ENCODE measurements at places on chromosomes 6 and 20.

GRCh38 chr6:77245026-77245425 lies 218.3 kb downstream of the HTR1B start:
- no peaks in the 10 kb centered on the region for H3K36me3 ChIP-seq
- no peak for DNase-seq
- no peaks in the 10 kb centered on the region for H3K4me1 ChIP-seq
- no peak overlapping the region for H3K27ac ChIP-seq
- H3K27me3 ChIP-seq, result no peaks in the 10 kb centered on the region

- H3K27ac ChIP-seq, result no peak overlapping the region
- H3K4me1 ChIP-seq, result peaks cover 20% of the 10 kb centered on the region
- no peak for DNase-seq
- H3K27me3 ChIP-seq, result no peaks in the 10 kb centered on the region
- H3K36me3 ChIP-seq, result peaks cover 24% of the 10 kb centered on the region
These were observed 10.7 kb downstream of the PEDS1 start for GRCh38 chr20:50142812-50143211.

DNA sequence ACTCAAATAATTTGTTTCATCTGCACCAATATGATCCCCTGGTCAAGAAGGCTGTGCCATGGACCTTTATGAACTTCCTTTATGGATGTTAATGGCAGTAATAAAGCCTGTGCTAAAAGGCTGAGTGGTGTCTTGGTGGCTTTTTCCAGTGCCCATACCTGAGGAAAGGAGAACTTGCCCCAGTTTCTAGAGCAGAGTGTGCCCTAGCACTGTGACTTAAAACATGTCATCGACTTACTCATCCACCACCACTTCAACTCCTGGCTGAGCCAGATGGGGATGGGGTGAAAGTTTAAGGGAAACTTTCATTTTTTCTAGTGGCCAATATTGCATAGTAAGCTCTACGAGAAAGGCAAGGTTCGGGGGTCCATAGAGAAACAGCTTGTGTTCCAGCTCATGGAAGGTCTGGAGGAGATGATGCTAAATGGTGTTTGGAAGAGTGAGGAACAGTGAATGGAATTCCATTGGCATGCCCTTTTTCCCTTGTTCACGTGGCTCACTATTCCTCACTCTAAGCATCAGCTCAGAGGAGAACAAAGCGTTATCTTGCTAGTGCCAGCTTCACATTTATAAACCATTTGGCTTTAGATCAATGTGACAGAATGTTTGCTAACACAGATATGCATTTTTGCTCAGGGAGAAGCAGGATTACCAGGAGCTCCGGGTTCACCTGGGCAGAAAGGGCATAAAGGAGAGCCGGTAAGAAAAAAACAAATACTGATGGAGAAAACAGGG lies 71.2 kb downstream of the COL19A1 start:
- no peak overlapping the region for H3K27ac ChIP-seq
- no peak for DNase-seq
- H3K36me3 ChIP-seq, result no peaks in the 10 kb centered on the region
- no peak overlapping the region for H3K4me3 ChIP-seq
- H3K27me3 ChIP-seq, result no peaks in the 10 kb centered on the region

DNA sequence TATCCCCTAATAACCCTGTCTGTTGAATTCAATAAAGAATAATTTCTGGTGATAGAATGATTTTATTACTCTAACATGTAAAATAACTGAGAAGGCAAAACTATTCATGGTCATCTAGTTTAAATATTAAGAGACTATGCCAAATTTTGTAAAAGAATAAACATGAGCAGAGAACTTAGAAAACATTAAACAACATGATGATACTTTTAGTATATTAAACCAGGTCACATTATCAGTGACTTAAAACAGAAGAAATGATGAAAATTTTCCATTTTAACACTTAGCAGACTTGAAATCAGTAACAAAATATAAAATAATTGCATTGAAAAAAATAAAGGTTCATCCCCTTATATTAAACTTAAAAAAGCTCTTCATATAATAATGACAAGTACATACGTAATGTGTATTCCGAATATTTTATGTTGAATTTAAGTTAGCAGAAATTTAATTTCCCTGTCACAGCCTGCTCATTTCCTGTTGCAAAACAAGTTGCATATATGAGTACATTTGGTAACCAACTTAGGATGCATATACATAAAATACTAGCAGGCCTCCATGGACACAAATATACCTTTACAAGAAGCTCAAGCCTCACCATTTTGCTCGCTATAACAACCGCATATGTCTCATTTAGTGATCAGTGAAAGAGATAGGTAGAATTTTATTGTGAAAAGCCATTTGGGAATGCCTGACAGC lies 40.6 kb downstream of the DTNBP1 start:
- H3K4me3 ChIP-seq, result no peak overlapping the region
- H3K27ac ChIP-seq, result no peak overlapping the region
- H3K36me3 ChIP-seq, result no peaks in the 10 kb centered on the region
- H3K4me1 ChIP-seq, result no peaks in the 10 kb centered on the region
- no peaks in the 10 kb centered on the region for H3K27me3 ChIP-seq
- DNase-seq, result no peak

- no peak overlapping the region for H3K27ac ChIP-seq
- H3K4me1 ChIP-seq, result no peaks in the 10 kb centered on the region
- no peaks in the 10 kb centered on the region for H3K36me3 ChIP-seq
These were observed 90.9 kb upstream of the MC3R start for GRCh38 chr20:56157530-56158203.

- no peaks in the 10 kb centered on the region for H3K27me3 ChIP-seq
- H3K4me3 ChIP-seq, result no peak overlapping the region
- no peaks in the 10 kb centered on the region for H3K36me3 ChIP-seq
- no peak for DNase-seq
- H3K4me1 ChIP-seq, result no peaks in the 10 kb centered on the region
These were observed 234.2 kb upstream of the OPRM1 start for GRCh38 chr6:153804755-153805330.

GRCh38 chr20:50277064-50277415 lies 86.4 kb downstream of the CEBPB start:
- peak overlapping the region; percentile 86 for H3K27ac ChIP-seq
- no peak overlapping the region for H3K4me3 ChIP-seq
- no peak for DNase-seq
- peaks cover 39% of the 10 kb centered on the region for H3K4me1 ChIP-seq

- DNase-seq, result no peak
- no peaks in the 10 kb centered on the region for H3K4me1 ChIP-seq
- no peaks in the 10 kb centered on the region for H3K36me3 ChIP-seq
These were observed 85.3 kb downstream of the TBC1D7 start for GRCh38 chr6:13243033-13243432.

DNA sequence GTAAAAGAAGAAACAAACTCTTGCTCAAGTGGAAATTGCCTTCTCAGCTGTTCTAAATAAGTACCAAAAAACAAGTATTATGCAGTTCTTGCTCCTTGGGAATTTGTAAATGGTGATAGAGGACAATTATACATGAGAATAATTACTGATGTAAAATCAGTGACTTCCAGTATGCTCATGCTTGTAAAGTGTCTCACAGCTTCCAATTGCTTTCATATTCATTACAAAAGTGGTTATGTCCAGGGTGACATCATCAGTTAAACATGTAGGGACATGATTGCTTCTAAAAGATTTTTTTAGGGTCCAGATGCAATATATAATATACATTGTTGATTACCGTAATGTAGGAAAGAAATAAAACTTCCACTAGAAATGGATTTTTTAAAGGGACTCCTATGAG lies 122.8 kb upstream of the B3GAT2 start:
- H3K4me3 ChIP-seq, result no peak overlapping the region
- H3K36me3 ChIP-seq, result no peaks in the 10 kb centered on the region
- no peak for DNase-seq
- H3K27me3 ChIP-seq, result no peaks in the 10 kb centered on the region

GRCh38 chr6:94389218-94389617 lies 969.9 kb upstream of the EPHA7 start:
- no peak overlapping the region for H3K4me3 ChIP-seq
- no peak overlapping the region for H3K27ac ChIP-seq
- no peaks in the 10 kb centered on the region for H3K4me1 ChIP-seq

DNA sequence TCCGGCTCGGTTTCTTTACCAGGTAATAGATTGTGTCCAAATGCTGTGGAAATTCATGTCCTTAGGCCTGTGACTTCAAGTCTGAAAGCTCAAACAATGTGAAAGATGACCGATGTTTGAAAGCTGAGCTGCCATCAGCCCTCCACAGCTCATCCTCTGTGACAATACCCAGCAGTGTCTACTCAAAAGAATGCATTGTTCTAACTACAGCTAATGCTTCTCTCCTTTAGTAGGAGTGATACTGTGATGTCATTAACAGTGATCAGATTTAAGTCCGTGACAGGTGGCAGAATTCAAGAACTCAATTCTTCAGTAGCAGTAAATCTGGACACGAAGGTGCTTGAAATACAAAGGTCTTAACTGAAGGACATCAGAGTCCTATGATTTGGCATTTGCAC lies 97.3 kb downstream of the RCAN2 start:
- H3K4me3 ChIP-seq, result no peak overlapping the region
- no peaks in the 10 kb centered on the region for H3K4me1 ChIP-seq
- H3K27me3 ChIP-seq, result no peaks in the 10 kb centered on the region
- H3K27ac ChIP-seq, result no peak overlapping the region

DNA sequence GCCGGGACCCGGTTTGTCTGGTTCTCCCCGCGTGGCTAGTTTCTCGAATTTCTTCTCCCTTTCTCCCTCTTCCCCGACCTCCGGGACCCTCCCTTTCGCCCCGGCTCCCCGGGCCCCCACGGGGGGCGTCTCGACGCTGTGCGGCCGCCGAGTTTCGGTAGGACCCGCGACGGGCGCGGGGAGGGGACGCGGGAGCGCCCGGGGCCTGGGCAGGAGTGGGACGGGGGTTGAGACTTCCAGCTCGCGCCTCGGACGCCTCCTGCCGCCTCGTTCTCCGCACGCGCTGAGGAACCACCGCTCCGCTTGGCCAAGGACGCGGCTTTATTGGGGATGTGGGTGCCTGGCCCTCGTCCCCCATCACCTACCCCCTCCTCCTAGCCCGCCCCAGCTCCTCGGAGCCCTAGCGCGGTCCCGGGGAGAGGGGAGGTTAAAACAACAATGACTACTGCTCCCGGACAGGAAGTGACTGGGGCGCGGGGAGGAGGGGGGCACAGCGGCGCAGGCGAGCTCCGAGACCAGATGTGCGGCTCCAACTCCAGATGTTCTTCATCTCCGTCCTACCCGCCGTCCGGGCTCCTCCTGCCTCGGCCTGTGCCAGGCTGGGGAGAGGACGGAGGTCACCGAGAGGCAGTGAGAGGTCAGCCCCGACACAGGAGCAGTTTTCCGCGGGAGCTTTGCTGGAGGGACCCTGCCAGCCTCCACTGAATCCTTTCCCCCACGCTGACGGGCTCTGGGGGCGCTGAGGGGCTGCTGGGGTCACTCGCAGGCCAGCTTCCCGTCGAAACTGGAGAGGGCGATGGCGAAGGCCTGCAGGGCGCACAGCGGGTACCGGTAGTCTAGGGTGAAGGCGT lies 917 bp upstream of the TEAD3 start:
- H3K4me1 ChIP-seq, result peaks cover 7% of the 10 kb centered on the region
- peak overlapping the region; percentile 83 for H3K4me3 ChIP-seq

GRCh38 chr6:119436583-119436982 lies 87.0 kb upstream of the MAN1A1 start:
- DNase-seq, result no peak
- no peaks in the 10 kb centered on the region for H3K4me1 ChIP-seq
- H3K27ac ChIP-seq, result no peak overlapping the region
- no peaks in the 10 kb centered on the region for H3K27me3 ChIP-seq

- DNase-seq, result no peak
- no peaks in the 10 kb centered on the region for H3K36me3 ChIP-seq
- H3K4me1 ChIP-seq, result no peaks in the 10 kb centered on the region
- no peak overlapping the region for H3K4me3 ChIP-seq
- no peaks in the 10 kb centered on the region for H3K27me3 ChIP-seq
- no peak overlapping the region for H3K27ac ChIP-seq
These were observed 133.2 kb upstream of the HDGFL1 start for GRCh38 chr6:22436134-22436533.

DNA sequence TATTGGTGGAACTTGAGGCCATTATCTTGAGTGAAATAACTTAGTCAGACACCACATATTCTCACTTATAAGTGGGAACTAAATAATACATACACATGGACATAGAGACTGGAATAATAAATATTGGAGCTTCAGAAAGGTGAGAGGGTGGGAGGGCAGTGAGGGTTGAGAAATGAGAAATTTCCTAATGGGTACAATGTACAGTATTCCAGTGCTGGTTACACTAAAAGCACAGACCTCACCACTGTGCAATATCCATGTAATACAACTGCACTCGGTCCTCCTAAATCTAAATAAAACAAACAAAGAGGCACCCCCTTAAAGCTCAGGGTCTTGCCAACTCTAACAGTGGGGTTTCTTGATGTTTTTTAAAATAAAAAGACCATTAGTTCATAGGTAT lies 53.2 kb downstream of the IGF2R start:
- peaks cover 2% of the 10 kb centered on the region for H3K36me3 ChIP-seq
- H3K27ac ChIP-seq, result no peak overlapping the region

- H3K4me1 ChIP-seq, result no peaks in the 10 kb centered on the region
- H3K4me3 ChIP-seq, result no peak overlapping the region
- no peaks in the 10 kb centered on the region for H3K27me3 ChIP-seq
- no peaks in the 10 kb centered on the region for H3K36me3 ChIP-seq
These were observed 137.7 kb upstream of the HEY2 start for GRCh38 chr6:125611573-125612344.

DNA sequence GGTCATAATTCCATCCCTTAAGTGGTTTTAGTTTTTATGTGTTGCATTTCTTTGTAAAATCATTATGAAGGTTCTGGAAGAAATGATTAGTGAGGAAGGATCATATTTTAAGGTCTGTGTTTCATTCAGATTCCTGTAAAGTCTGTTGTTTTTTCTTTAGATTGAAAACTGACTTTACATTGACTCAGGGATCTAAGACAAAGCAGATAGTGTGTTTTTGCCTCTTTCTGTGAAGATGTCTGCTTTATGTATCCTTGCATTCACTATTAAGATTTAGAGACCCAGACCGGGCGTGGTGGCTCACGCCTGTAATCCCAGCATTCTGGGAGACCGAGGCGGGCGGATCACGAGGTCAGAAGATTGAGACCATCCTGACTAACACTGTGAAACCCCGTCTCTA lies 225.7 kb downstream of the SAMD5 start:
- H3K4me3 ChIP-seq, result no peak overlapping the region
- no peaks in the 10 kb centered on the region for H3K4me1 ChIP-seq
- no peaks in the 10 kb centered on the region for H3K27me3 ChIP-seq
- no peak overlapping the region for H3K27ac ChIP-seq
- H3K36me3 ChIP-seq, result no peaks in the 10 kb centered on the region
- no peak for DNase-seq

- DNase-seq, result no peak
- H3K4me3 ChIP-seq, result no peak overlapping the region
These were observed 4.5 kb upstream of the COL9A3 start for GRCh38 chr20:62812181-62812906.

- no peaks in the 10 kb centered on the region for H3K36me3 ChIP-seq
- no peak overlapping the region for H3K27ac ChIP-seq
- no peaks in the 10 kb centered on the region for H3K4me1 ChIP-seq
- no peak overlapping the region for H3K4me3 ChIP-seq
These were observed 11.3 kb downstream of the NT5E start for GRCh38 chr6:85460921-85461797.

DNA sequence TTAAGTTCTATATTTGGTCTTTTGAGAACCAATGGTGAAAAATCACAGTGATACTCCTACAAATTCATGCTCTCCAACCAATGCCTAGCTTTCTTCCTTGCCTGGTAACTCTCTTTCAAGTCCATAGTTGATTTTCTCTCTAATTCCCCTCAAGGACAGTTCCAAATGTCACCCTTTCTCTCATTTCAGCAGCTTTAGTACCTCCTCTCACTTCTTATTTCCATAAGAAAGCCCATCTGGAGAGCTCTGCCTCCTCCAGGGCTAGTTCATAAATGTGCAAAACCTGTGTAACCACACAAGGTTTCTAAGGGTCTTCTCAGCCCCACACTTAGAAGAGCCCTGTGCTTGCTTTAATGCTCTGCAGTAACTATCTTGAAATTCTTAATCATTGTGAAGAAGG lies 155.4 kb upstream of the PLCB4 start:
- H3K27me3 ChIP-seq, result no peaks in the 10 kb centered on the region
- no peak for DNase-seq
- no peaks in the 10 kb centered on the region for H3K36me3 ChIP-seq
